ENCODE measurements at places on chromosomes 4 and X.
A peak's percentile ranks its signal among the peaks of the same experiment; 100 is the strongest.

GRCh38 chr4:4853921-4854648 lies 5.4 kb upstream of the MSX1 start:
- DNase-seq, result no peak

- no peak for DNase-seq
Measured at GRCh38 chrX:56728752-56729151, 291 bp upstream of the NBDY start.

- no peak for DNase-seq
Measured at GRCh38 chr4:170723171-170723570, 633.4 kb upstream of the AADAT start.

DNA sequence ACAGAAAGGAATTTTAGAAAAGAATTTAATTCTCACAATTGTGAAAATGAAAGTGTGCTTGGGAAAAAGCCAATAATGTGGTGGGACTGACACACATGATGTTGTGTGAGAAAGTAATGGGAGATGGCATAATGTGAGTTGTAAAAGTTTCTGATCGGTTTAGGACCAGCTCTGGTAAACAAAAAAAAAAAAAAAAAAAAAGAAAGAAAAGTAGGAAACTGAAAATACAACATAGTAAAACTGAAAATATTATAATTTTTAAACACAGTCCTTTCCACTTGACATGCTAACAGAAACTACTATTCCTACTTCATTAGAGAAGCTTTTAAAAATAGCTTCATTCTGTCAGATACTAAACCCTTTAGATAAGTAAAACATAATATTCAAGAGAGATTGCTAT lies 28.2 kb downstream of the RAP1GDS1 start:
- DNase-seq, result no peak

GRCh38 chrX:136867518-136867917 lies 13.0 kb downstream of the RBMX start:
- DNase-seq, result no peak

- DNase-seq, result no peak
Measured at GRCh38 chr4:45957353-45957752, 166.5 kb downstream of the GABRG1 start.

- DNase-seq, result no peak
Measured at GRCh38 chr4:6123541-6123940, 76.8 kb downstream of the JAKMIP1 start.

- DNase-seq, result no peak
Measured at GRCh38 chrX:48684134-48684533, 535 bp downstream of the WAS start.

- no peak for DNase-seq
Measured at GRCh38 chr4:38275331-38276100, 315.3 kb downstream of the PTTG2 start.

DNA sequence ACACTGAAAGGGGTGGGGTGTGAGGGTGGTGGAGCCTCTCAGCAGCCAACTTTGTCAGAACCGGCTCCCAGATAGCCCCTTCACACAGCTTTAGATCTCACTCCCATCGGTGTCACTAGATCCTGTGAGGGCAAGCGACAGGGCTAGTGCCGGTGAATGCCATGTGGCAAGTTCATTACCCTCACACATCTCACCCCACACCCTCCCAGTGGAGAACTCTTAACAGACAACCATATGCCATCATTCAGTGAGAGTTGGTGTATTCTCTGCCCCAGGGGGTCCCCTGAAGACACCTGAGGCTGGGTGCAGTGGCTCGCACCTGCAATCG lies 15.3 kb downstream of the SEPTIN6 start:
- no peak for DNase-seq

GRCh38 chr4:108486046-108486445 lies 134.3 kb upstream of the RPL34 start:
- DNase-seq, result no peak

- DNase-seq, result no peak
Measured at GRCh38 chrX:11188664-11189063, 77.5 kb downstream of the HCCS start.

DNA sequence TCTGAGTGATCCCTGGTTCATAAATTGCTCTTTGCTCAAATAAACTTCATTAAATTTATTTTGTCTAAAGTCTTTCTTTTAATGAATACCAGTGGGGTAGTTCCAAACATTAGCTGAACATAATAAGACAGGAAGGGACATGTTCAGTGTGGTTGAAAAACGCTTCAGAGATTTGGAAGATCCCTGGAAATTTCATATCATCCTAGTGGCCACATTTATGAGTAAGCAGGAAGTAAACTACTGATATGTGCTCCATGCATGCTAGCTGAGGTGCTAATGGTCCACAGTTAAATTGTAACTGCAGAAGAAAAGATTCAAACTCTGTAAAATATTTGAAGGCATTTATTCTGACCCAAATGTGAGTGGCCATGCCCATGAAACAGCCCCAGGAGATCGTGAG lies 1328.7 kb downstream of the ADGRL3 start:
- DNase-seq, result no peak

DNA sequence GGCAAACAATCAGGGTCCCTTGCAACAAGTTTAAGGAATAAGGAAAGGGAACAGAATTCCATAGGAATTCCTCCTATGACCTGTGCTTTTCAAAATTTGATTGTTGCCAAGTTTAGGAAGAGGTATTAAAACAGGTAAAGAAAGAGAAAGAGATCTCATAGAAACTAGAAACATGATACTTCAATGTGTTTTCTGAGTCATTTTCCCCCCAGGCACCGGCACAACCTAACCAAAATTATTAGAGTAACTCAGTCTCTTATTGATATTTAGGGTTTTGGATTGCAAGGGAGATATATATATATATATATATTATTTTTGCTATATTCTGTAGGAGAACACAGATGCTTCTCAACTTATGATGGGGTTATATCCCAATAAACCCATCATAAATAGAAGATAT lies 278.0 kb upstream of the DKK2 start:
- no peak for DNase-seq

DNA sequence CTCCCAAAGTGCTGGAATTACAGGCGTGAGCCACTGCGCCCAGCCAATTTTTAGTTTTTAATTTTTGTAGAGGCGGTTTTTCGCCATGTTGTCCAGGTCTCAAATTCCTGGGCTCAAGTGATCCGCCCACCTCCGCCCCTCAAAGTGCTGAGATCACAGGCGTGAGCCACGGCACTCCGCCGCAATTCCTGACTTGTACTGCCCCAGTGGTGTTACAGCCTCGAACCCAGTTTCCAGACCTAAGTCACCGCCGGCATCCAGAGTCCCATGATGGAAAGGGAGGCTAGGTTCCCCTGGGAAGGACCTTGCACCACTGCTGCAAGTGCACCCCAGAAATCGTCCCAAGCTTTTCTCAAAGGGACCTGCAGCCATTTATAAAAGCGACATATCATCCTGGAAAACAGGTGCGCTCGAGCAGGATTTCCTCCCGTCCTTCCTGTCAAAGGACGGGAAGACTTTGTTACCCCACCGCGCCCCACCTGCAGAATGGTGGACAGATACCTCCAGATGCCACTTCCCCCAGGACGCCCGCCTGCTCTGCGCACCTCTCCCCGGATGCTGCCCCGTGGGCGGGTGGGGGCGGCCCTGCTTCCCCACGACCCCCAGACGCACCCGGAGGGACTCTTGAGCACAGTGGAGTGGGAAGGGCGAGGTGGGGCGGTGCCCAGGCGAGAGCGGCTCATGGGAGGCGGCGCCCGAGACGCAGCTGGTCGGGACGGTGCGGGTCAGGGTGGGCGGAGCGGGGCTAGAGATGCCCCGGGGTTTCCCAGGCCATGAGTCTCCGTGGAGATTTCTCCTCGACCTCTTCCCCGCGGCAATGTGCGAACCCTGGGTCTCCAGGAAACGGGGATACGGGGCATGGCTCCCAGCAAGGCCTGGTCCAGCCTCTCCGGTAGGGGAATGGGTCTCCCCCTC lies 947 bp upstream of the RPL10 start:
- no peak for DNase-seq

DNA sequence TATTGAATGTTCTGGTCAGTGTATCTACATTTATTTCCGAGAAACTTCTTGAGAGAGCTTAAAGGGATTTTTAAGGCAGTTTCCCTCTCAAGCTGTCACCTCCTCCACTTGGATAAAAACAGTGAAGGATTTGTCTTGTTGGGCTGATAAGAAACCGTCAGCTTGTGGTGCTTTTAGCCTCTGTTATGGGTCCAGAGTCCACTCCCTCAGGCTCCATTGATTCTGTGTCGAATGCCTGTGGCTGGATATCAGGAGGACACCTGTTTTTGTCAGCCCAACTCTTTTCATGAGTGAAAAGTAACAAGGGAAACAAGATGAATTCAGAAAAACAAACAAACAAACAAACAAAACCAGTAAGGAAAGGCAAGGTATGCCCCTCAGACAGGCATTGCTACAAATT lies 12.4 kb downstream of the CLCN4 start:
- DNase-seq, result no peak

- DNase-seq, result no peak
Measured at GRCh38 chr4:2847302-2847871, 3.7 kb downstream of the ADD1 start.

GRCh38 chrX:153828723-153829548 lies 1.4 kb downstream of the PDZD4 start:
- no peak for DNase-seq

DNA sequence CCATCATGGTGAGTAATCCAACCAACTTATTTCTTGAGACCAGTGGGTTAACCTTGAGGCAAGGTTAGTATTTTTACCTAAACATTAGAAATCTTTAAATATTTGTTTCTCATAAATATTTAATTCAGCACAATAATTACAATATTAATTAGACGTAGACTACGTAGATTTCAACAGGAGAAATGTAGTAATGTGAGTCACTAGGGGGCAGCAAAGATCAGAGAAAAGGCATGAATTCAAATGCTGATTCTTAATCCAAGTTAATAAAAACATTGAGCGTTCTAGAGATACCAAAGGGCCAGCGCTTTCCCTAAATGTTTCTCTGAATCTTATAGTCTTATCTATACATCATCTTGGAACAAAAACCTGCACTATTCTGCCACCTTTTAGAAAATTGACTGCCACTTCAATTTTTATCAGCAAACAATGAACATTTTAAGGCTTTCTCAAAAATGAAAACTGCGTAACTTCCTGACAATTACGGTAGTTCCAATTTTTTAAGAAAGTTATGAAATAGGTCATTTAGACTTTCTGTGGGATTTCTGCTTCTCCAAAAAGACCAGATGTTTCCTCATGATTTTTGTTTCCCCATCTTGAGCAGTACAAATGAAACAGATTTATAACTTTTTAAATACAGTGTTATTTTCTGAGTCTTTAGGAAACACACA lies 180.7 kb downstream of the GASK1B start:
- DNase-seq, result peak; percentile 22

GRCh38 chr4:145545031-145545430 lies 63.4 kb downstream of the SMAD1 start:
- no peak for DNase-seq

DNA sequence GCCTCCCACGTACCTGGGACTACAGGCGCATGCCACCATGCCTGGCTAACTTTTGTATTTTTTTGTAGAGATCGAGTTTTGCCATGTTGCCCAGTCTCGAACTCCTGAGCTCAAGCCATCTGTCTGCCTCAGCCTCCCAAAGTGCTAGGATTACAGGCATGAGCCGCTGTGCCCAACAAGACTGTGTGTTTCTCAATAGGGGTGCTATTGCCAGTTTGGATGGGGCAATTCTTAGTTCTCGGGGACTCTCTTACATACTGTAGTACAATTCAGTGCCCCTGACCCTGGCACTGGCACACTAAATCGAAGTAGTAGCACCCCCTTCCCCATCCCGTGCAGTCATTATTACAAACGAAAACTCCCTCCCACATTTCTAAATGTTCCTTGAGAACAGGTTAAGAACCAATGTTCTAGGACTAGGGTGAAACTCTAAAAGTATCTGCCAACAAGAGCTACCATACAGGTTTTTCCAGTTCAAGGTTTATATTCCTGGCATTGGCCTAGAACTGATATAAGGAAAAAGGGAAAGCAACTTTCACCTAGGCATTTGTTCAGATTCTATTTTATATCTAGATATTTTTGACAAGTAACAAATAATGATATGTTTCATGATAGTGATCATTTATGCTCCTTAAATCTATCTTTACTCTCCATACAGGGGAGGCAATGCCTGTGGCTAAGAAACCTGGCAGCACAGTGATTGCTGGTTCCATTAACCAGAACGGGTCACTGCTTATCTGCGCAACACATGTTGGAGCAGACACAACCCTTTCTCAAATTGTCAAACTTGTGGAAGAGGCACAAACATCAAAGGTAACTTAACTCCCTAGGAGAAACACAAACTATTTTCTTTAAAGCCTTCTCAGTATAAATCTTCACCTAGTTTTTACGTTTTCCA lies 50.4 kb upstream of the PGAM4 start:
- DNase-seq, result no peak

DNA sequence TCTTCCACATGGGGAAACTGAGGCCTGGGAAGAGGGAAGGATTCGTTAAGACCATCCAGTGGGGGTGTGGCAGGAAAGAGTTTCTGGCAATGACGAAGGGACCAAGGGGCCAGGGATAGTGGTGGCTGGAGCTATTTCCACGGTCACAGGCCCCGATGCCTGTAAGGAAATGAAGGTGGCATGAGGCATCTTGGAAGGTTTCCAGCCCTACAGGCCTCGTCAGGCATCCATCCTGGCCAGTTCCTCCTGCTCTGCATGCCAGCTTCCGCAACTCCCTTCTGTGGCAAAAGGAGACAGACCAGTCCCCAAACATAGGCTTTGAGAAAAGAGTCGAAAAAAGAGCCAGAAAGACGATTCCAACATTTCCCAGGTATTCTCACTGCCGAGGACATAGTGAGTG lies 9.2 kb upstream of the C4orf50 start:
- no peak for DNase-seq

DNA sequence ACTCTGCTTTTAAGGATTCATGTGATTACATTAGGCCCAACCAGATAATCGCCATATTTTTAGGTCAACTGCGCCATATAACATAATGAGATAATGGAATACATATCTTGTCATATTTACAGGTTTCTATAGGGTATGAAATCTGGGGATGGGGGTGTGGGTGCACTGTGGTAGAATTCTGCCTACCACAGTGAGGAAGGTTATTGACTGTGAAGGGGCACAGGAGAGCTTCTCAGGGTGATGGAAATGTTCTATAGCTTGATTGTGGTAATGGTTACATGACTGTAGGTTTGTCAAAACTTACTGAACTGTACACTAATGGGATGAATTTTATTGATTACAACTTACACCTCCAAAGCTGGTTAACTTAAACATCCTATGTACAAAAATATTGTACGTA lies 15.9 kb downstream of the USP53 start:
- no peak for DNase-seq

- DNase-seq, result peak; percentile 2
Measured at GRCh38 chr4:129822701-129823100, 726.7 kb downstream of the C4orf33 start.

GRCh38 chrX:39898147-39898546 lies 199.6 kb downstream of the BCOR start:
- no peak for DNase-seq

DNA sequence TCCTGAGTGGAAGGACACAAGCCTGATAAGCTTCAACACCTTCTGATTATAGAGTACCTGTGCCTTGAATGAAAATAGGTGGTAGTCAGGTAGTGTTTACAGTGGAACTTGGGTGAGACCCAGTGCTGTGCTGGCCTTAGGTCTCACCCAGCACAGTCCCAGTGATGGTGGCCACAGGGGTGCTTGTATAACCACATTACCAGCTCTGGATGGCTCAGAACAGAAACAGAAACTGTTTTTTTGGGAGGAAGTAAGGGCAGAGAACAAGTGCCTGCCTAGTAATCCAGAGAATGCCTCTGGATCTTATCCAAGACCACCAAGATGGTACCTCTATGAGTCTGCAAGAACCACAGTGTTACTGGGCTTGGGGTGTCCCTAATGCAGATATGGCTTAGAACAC lies 171.5 kb upstream of the DIPK2B start:
- DNase-seq, result no peak

- DNase-seq, result no peak
Measured at GRCh38 chr4:143357161-143357845, 20.6 kb downstream of the GAB1 start.
